Stimulated activated CD8-positive, alpha-beta memory T cell treated with anti-CD3 and anti-CD28 coated beads, Interleukin-15, amount 100 ng/mL, for 48 hours (primary cell): ENCODE measurements at places on chromosomes 5 and 9.

DNA sequence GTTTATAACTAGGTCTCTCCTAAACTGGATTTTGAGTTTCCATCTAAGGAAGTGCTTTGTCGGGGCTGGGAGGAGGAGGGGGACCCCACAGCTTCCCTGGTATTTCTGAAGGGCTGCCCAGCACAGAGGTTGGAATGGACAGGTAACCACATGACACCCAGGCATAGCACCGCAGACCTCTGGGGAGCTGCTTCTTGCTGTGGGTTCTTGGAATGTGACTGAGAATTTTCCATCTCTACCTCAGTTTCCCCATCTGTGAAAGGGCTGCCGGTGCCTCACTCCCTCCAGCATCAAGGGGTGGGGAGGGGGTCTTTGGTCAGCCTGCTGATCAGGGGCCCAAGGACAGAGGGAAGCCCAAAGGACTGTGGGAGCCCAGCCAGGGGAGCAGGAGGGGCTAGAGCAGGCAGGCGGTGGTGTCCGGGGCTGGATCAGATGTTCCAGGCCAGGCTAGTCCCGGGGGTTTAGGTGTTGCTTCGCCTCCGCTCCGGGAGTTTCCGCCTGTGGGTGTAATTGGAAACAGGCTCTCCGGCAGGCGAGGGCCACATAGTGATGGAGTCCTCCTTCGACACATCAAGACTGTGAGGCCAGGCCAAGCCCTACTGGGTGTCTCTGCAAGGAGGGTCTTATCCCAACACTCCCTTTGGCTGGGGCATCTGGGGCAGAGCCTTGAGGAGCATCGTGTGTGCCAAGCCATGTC is 3.3 kb downstream of the OLFML2A start:
- no peak for DNase-seq

GRCh38 chr5:141960449-141961323 is 2.7 kb upstream of the PCDH12 start:
- DNase-seq, result peak; percentile 77

GRCh38 chr5:53326424-53327153 is 153.8 kb upstream of the FST start:
- DNase-seq, result no peak

GRCh38 chr9:85117831-85118230 is 448.3 kb downstream of the NTRK2 start:
- no peak for DNase-seq

DNA sequence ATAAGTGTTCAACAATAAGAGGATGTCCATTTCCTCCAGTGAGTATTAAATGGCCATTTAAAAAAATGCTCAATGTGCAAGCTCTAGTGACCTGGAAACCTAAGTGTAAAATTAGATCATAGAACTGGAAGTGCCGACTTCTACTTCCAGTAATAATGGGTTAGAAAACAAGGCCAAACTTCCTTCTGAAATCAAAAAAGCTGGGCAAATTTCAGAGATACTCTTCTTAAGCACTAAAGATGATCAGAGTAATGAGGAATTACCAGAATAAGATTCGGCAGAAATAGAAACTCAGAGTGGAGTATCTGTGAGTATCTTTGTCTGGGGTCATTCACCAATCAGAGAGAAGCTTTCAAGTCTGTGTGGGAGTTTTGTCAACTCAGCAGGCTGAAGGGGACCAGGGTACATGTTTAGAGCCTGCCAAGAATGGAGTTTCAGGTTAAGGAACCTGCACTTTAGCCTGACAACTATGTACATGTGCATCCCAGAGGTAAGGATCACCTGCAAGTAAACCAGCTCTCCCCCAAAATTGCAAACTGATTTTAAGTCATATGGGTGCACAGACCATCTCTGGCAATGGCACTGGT is 17.1 kb downstream of the FCN2 start:
- DNase-seq, result no peak

DNA sequence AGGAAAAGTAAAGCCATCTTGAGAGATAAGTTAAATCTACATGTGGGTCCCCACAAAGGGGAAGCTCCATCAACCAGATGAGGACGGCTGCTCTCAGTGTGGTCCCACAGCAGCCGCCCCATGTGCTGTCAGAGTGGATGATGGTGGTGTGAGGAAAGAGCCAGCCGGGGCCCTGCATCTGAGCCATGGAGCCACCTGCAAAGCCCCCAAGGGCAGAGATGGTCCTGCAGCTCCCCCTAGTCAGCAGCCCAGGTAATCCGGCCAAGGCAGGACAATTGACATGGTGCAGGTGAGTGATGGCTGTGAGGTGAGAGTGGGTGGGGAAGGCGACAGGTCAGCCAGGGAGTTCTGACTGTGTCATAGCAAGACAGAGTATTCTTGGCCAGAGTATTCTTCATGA is 458.8 kb downstream of the ICE1 start:
- no peak for DNase-seq
